ENCODE measurements at places on chromosomes 11 and 22.

DNA sequence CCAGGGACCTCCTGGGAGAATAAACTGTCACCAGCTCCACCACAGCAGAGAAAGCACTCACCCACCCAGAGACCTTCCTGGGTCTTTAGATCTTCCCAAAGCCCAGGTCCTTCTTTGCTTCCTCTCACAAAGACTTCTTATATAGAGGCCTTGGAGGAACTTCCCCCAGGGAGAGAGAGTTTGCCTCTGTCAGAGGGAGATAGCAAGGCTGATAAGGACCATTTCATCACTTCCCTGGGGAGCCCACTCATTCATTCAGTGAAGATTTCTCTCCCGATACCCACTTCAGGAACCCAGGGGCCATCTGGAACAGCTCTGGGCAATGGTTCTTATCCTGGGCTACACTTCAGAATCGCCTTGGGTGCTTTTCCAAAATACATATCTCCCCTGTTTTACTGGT, at the start of gene PRG2:
PRG2 (minus strand) TSS at position 116 of the 400 bp plus-strand sequence. CDS start 706 bp downstream, outside the sequence.
- no peak for DNase-seq

DNA sequence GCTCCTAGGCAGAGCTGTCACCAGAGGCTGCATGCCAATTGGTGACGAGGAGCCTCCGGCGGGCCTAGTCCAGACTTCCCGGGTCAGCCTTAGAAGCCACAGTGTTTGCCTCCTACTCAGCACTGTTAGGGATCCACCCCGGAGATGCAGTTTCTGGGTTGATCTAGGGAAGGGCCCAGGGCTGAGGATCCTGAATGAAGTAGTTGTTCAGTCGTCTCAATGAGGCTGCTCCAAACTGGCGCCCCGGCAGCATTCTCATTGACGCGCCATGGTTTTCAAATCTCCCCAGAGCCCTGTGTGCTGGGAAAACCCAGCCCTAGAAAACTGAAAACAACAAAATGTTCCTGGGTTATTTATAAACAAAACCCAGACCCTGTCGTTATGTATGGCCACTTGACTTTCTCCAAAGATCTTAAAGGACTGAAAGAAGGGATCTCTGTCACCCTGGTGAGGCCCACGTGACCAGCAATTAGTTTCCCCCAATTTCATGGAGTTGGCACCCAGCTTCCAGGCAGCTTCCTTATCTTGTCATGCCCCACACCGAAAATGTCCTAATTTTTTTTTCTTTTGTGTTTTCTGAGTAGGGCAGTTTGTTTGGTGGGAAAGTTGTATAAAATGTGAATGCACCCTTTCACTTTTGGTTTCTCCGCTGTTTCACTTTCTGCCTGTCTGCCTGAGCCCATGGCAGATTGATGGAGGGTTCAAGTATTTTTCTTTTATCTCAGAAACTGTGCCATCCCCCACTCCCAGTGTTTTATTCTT, 2.0 kb upstream of the EHD1 start:
- no peak for DNase-seq

DNA sequence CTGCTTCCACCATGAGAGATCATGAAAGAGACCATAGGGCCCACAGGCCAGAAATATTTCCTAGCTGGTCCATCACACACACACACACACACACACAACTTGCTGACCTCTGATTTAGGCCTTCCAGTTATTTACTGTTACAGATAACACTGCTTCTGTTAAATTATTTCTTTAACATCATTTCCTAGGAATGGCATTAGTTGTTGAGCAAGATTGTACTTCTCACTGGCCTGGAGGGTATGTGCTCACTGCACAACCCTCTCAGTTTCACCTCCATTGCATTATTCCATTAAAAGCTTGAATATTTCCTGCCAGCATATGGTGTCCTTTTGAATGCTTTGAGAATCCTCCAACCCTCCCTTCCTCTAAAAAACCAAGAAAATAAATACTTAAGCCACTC, 104.4 kb downstream of the MICAL2 start:
- DNase-seq: no peak

DNA sequence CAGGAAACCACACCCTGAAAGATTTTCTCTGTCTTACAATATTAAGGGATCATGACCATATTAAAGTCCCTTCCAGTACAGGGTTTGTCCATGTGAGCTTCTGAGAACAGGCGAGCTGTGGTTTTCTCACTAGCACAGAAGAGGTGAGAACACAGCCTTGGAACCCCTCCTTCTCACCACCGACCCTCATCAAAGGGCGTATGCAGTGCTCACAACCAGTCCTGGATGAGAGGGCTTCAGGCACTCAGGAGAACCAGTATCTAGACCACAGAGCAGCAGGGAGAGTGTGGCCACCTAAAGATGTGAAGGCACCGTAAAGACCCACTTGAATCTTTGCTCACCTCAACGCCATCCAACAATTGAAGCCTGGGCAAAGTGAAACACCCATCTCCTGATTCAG, 397.0 kb downstream of the ETS1 start:
- no peak for DNase-seq

- DNase-seq: no peak
Observed at GRCh38 chr11:13713982-13714381, 45.5 kb downstream of the FAR1 start.
